Tongue (tissue), 3 donors: ENCODE measurements at places on chromosomes 3 and 15. TPM values are rescaled to one million over a fixed set of nuclear protein-coding genes. Genes with fewer than 3 reads are reported as not detected.
A peak's percentile ranks its signal among the peaks of the same experiment; 100 is the strongest.

- no peak for DNase-seq
These were observed 5.8 kb upstream of the PLOD2 start for GRCh38 chr3:146166826-146167225.

- no peak for DNase-seq
These were observed 112.7 kb downstream of the TNIK start for GRCh38 chr3:171347301-171348039.

GRCh38 chr15:40282869-40283614 is at the start of gene ANKRD63:
Gene ANKRD63 (minus strand): TSS chr15:40283064. CDS start chr15:40282586, 478 bp downstream.
- DNase-seq, result peak; percentile 39

Gene GUCA1C
- total RNA-seq, result not detected

DNA sequence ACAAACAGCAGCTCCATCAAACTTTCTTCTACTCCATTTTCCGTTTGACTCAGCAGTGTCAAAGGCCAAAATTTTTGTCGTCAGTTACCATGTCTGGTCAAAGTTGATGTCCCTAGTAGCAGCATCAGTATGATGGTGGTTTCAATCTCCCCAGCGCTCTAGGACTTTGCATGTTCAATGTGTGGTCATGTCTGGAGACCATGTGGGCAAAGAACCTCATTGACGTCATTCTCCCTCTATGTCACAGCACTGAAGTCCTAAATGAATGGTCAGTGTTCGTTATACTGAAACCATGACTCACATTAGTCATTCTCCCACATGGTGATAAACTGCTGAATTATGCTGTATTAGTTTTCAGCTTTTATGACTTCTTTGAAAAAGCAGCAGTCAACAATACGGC is 23.2 kb downstream of the SHC4 start:
- no peak for DNase-seq

Gene GCNT3
- 5.3 TPM for total RNA-seq

GRCh38 chr3:195230244-195230643 is 40.7 kb downstream of the XXYLT1 start:
- DNase-seq, result no peak

Gene UBE2Q2
- 51.0 TPM for total RNA-seq

Gene MESP2
- total RNA-seq, result not detected

- DNase-seq, result peak; percentile 88
These were observed 92.2 kb downstream of the KLHL25 start for GRCh38 chr15:85702321-85703101.

Gene CAPN3
- 336 TPM for total RNA-seq

- DNase-seq, result no peak
These were observed 6.7 kb downstream of the PRC1 start for GRCh38 chr15:90987561-90988141.

DNA sequence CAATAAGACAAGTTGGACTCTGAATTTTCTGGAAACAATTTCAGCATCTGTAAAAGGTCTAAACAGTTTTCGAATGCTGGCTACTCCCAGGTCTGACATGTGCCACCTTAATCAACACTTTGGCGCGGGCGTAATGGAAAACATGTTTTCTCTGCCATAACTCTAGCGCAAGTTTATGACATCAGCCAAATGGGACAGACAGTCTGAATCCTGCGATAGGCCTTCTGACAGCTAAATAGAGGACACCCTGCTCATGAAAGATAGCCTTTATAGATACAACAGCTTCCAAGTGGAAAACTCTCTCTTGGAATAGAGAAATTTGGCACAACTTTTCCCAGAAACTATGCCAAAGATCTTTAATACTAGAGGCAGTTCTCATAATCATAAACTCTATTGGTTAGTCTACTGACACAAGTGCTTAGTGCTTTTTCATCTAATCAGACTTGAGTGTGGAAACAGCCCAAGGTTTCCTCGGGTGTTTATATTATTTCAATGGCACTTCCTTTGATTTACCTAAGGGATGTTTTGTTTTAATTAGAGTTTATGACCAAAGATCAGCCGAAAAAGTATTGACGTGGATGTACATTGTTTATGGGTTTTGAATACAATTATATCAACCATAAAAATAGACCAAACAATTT is 120.1 kb upstream of the DPH6 start:
- DNase-seq, result peak; percentile 55

DNA sequence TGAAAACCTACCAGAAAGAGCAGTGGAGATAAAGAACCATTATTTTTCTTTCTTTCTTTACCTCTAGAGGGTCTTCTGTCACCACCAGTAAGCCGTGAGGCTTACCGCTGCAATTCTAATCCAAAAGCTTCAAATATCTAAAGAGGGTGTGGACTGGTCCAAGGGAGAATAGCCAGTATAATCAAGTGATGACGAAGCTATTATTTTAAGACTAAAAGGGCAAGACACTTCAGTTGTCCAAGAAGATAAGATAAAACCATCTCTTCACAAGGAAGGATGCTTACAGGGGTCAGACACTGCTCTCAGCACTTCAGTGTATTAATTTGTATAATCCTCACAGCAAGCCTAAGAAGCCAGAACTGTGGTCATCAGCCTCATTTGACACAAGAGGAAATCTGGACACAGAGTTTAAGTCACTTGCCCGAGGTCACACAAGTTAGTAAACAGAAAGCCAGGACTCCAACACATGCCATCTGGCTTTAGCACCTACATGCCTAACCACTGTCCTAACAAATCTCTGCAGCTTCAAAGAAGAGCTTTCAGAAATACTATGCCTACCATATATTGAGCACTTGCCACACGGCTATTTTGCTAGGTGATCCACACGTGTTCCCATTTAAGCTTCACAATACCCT is 14.6 kb downstream of the HDC start:
- DNase-seq, result no peak

DNA sequence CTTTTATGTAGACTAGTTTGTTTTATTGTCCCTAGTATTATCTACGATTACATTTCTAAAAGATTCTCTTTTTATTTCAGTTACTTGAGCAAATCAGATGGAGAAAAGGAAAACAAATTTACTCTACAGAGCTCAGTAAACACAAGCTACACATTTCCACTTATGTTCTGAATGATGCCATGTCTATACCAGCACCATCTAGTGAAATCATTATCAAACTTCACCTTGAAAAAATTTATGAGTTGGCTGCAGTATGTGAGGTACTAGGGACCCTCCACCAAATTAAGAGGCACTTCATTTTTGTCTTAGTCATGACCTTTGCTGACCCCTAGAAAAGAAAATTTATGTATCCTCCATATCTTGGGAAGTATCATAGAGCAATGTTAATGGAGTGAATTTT is 827.4 kb downstream of the SI start:
- no peak for DNase-seq

Gene RBM5
- total RNA-seq, result 204 TPM

Gene DAZL
- total RNA-seq, result not detected

DNA sequence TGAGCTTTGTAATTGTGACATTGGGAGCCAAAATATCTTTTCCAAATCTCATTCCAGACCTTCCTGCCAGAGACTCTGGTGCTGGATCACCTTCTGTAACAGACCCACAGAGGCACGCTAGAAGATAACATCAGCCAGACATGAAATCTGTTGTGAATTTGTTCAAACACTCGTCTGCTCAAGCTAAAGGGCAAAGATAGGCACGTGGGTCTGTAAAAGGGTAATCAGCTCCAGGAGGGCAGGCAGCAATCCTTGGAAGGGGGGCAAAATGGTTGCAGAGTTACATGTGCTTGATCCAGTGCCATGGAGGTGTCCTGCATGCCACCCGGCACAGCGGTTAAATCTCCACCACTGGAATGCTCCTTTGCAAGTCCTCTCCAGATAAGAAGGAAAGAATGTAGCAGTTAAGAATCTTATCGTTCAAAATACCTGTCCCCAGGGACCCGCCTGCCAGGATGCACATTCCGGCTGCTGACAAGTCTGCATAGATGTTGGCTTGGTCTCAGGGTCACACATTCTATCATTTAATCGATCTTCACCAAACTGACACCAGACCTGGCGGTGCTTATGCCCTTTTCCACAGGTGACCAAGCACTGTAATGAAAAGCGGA is 74.8 kb downstream of the ADAMTS9 start:
- no peak for DNase-seq

DNA sequence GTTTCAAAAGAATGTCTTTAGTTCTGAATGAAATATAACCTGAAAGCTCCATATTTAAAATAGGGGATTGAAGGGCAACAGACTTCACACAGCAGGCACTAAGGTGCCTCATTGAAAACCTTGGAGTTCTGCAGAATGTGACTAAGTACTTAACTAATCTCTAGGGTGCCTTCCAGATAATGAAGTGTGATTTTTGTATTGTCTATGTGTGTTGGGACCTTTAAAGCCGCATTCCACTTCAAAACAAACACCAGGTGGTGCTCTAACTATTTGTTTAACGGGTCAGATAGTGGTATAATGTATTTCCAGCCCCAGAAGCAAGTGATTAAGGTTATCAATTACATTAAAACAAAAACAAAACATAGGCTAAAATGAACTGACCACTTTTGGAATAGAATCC is 28.0 kb downstream of the TFG start:
- peak; percentile 48 for DNase-seq

DNA sequence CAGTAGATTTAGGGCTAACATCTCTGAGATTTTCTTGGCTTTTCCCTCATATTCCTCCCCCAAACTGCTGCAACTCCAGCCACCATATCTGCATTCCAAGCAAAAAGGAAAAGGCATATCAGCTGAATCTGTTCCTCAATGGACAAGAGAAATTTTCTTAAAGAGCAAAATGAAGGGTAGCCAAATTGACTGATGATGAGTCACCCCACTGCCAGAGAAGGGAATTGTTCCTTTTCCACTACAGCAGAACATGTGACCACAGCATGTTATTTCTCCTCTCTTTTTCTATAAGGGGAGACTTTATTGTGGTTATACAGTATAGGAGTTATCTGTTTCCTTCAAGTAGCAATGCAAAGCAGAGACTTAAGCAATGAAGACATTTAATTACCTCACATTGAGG is 172.5 kb downstream of the MTHFS start:
- DNase-seq, result no peak

Gene P2RY14
- 2.9 TPM for total RNA-seq

- DNase-seq, result no peak
These were observed 61.3 kb downstream of the TBL1XR1 start for GRCh38 chr3:177135841-177136492.

Gene FAM3D
- 14.9 TPM for total RNA-seq

GRCh38 chr15:37034392-37034791 is 66.0 kb downstream of the MEIS2 start:
- no peak for DNase-seq

- DNase-seq, result no peak
These were observed 37.4 kb downstream of the RBMS3 start for GRCh38 chr3:29318251-29318650.

DNA sequence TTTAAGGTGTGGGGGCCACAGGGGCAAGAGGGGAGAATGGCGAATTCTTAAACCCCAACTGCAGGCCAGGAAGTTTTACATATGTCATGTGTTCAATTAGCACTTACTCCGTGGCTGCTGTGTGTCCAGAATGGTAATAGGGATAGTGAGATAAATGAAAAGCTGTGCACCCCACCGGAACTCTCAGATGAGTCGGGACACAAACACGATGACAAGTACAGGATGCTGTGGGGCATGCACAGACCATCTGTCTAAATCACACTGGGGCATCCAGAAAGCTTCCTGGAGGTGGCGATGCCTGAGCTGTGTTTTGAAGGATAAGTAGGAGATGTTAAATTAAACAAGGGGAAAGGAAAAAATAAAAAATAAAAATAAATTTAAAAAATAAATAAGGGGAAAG is 18.3 kb upstream of the TMEM158 start:
- no peak for DNase-seq

DNA sequence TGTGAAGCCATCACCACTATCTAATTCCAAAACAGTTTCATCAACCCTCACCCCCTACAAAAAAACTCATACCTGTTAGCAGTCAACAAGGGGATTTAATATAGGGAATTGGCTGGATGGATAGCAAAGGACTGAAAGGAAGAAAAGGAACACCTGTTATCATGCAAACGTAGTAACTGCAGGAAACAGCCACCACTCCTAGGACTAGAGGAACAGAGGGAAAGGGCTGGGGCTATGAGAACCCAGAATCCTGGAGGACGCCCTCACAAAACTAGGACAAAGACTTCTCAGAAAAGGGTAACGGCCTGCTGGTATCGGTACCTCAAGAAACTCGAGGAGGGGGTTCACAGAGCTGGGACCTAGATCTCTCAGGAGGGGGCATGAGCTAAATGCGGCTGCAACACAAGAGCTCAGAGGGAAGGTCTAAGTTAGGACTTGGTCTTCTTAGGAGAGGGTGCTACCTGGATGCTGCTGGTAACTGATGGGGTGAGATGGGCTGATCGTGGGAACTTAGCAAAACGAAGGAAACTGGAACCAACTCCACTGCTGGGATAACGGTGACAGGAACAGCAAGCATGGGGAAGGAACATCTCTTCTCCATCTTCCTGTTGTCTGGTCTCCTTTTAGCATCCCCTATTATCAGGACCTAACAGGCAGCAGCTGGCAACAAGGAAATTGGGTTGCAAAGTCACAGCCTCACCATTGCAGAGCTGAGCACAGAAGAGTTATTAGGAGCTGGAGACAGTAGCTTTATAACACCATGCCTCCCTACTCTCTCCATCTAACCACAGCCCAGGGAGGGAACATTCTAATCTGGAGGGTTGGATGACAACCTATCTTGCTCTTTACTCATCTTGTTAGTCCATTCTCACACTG is 147.7 kb downstream of the UACA start:
- no peak for DNase-seq

Gene MCF2L2
- 2.6 TPM for total RNA-seq

Gene CHST13
- total RNA-seq, result not detected
